Stimulated activated CD4-positive, alpha-beta T cell treated with anti-CD3 and anti-CD28 coated beads, Interleukin-2, amount 100 ng/mL, for 4 hours (primary cell): ENCODE measurements at places on chromosomes 4 and X.

DNA sequence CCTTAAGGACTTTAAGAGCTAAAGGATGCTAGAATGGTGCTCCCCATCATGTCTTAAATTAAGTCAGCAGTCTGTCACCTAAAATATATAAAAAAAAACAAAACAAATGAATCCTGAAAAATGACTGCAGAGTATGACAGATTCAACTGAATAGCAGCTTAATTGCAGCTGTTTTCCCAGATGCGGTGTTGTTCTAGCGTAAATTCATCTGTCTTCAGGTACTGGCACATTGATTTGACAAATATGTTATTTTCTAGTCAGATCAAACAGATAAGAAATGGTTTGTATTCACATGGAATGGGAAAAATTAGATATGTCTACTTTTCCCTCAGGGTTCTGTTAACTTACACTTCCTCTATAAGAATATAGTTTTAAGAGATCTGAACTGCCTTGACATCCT lies 211.7 kb downstream of the NAF1 start:
- DNase-seq, result no peak

- no peak for DNase-seq
Measured at GRCh38 chr4:80507507-80507906, 172.0 kb downstream of the CFAP299 start.

GRCh38 chr4:149823769-149824221 lies 8.2 kb upstream of the IQCM start:
- no peak for DNase-seq

GRCh38 chr4:187840814-187841213 lies 154.8 kb upstream of the ZFP42 start:
- no peak for DNase-seq

- no peak for DNase-seq
Measured at GRCh38 chr4:162957521-162958143, 209.1 kb downstream of the NAF1 start.

GRCh38 chr4:13933191-13933590 lies 305.7 kb upstream of the BOD1L1 start:
- DNase-seq, result no peak

- DNase-seq, result no peak
Measured at GRCh38 chr4:147571036-147571770, 46.0 kb upstream of the TMEM184C start.

- DNase-seq, result no peak
Measured at GRCh38 chrX:39165185-39165584, 363.9 kb downstream of the MID1IP1 start.

- no peak for DNase-seq
Measured at GRCh38 chr4:2818351-2818939, 25.2 kb upstream of the ADD1 start.

GRCh38 chrX:45954026-45954425 lies 591.2 kb downstream of the ZNF674 start:
- no peak for DNase-seq

GRCh38 chrX:2766906-2767305 lies 15.1 kb downstream of the XG start:
- DNase-seq, result no peak

DNA sequence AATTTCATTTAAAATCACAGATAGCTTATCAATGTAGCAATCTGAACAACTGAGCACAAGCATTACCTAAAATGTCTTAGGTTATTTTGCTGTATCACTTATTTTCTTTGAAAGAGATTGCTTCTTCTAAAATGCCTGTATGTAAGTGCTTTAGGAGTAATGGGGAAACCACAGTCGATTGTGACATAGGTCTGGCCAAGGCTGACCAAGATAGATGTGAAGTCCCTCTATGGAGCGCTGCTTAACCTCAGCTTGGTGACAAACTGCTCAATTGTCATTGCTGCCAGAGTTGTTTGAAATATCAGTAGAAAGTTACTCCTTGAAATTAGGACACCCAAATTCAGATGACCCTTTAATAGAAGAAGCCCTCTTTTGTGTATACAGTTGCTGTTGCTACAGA lies 401.9 kb upstream of the NDST4 start:
- DNase-seq, result no peak

GRCh38 chr4:35500812-35501211 lies 743.5 kb downstream of the ARAP2 start:
- DNase-seq, result no peak

DNA sequence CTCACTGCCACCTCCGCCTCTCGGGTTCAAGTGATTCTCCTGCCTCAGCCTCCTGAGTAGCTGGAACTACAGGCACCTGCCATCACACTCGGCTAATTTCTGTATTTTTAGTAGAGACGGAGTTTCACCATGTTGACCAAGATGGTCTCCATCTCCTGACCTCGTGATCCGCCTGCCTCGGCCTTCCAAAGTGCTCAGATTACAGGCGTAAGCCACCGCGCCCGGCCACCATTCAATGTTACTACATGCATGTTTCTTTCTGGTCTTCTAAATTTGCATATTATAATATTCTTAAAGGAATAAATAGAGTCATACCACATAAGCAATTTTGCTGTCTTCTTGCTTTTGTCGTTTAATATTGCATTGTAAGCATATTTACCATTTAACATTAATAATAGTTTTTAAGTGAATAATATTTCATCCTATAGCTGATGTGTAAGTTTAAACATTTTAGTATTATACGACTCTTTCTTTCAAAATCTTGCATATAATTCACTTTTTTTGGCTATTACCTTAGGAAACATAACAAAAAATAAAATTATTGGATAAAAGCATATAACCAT lies 1270.4 kb downstream of the ADGRL3 start:
- no peak for DNase-seq

GRCh38 chr4:150867148-150867547 lies 147.9 kb downstream of the LRBA start:
- peak; percentile 16 for DNase-seq

GRCh38 chr4:35760807-35761206 lies 483.5 kb downstream of the ARAP2 start:
- DNase-seq, result no peak

- no peak for DNase-seq
Measured at GRCh38 chrX:150533863-150534262, 34.6 kb upstream of the MTM1 start.

- DNase-seq, result no peak
Measured at GRCh38 chrX:20352504-20352903, 85.8 kb upstream of the RPS6KA3 start.

DNA sequence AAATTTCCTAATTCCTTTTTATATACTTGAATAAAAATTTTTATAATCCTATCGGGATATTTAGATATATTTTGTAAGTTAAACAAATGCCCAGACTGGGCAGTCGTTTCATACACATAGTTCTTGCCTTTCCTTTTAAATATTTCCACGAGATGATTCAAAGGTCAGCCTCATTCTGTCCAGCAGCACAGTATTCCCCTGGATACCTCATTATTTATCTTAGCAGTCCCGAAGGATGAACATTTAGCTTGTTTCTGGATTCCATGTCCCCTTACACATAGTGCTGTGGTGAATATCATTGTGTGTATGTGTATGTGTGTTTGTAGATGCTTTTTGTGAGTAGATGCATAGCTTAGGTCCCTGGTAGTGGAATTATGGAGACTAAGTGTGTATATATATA lies 38.3 kb downstream of the RAPGEF2 start:
- no peak for DNase-seq

GRCh38 chr4:37684154-37684553 lies 2.0 kb downstream of the RELL1 start:
- no peak for DNase-seq

DNA sequence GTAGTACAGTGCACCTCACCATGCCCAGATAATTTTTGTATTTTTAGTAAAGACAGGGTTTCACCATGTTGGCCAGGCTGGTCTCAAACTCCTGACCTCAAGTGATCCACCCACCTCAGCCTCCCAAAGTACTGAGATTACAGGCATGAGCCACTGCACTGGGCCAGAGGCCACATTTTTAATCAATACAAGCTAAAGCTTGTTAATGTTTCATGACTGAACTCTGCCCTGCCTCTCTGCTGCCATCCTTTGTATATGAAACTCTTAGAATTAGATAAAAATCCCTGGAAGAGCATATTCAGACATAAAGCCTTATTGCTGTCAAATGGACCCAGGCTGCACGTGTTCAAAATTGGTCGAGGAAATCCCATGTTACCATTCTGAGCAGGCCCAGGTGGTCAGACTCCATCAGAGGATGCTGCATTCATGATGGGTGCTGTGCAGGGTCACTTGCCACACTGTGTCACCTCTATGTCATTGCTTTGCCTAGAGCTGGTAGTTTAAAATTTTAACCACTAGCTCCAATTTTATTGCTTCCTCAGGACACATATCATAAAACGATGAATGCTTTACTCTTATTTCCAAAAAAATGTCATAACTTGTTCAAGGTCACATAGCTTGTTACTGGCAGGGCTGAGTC lies 45.2 kb downstream of the LNX1 start:
- no peak for DNase-seq

GRCh38 chr4:76384052-76384451 lies 36.9 kb downstream of the CCDC158 start:
- DNase-seq, result no peak

DNA sequence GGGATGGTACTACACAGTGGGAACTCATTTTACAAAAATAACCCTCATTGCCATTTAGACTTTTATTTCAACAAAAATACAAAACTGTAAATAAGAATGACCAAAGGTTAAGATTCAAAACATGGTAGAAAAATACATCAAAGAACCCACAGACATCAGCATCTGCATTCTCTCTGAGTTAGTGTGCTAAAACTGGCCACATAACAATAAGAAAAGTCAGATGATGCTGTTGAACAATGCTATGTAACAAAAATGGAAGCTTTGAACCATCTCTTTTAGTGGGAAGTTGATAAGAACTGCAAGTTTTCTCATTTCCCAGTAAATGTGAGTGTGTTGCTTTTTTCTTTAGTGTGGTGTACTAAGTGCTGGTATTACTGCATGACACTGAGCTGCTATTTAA lies 888.4 kb upstream of the EPHA5 start:
- no peak for DNase-seq

DNA sequence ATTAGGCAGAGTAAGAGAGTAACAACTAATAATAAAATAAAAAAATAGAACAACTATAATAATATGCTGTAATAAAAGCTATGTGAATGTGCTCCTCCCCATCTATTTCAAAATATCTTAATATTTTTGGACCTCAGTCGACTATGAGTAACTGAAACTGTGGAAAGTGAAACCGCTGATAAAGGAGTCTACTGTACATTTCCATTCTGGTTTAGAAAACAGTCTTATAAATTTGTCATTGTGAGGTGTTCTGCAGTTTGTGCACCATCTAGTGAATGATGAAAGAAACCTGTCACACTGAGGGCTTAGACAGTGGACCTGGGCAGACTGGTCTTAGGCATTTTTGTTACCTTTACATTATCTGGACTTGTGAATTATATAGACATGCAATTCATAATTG lies 42.0 kb downstream of the TMEM150C start:
- DNase-seq, result no peak

GRCh38 chrX:19616016-19616415 lies 100.7 kb upstream of the MAP3K15 start:
- no peak for DNase-seq

DNA sequence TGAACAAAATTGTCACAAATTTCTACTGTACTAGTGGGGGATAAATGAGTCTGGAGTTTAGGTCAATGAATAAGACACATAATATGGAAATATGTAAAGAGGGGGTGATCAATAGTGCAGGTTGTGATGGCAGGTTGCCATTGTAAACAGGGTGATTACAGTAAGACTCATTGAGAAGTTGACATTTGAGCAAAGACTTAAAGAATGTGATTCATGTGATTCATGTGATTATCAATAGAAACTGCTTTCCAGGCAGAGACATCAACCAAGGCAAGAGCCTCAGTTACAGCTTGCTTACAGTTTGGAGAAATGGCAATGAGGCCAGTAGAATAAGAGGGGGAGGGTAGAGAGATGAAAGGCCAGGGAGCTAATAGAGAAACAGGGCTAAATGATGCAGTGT lies 45.8 kb upstream of the GIMD1 start:
- no peak for DNase-seq

GRCh38 chr4:41550308-41550707 lies 12.4 kb downstream of the LIMCH1 start:
- DNase-seq, result no peak

GRCh38 chr4:134126955-134127354 lies 74.6 kb downstream of the PABPC4L start:
- DNase-seq, result no peak

GRCh38 chr4:186010821-186011220 lies 58.1 kb upstream of the TLR3 start:
- no peak for DNase-seq

- no peak for DNase-seq
Measured at GRCh38 chr4:4406455-4407298, 19.8 kb downstream of the NSG1 start.
